ENCODE measurements at places on chromosomes 16 and 17.

GRCh38 chr17:8696426-8696825 is 48.2 kb downstream of the CCDC42 start:
- H3K36me3 ChIP-seq = peaks cover 3% of the 10 kb centered on the region
- peaks cover 3% of the 10 kb centered on the region for H3K4me1 ChIP-seq
- H3K27ac ChIP-seq = no peak overlapping the region
- no peak for DNase-seq
- peaks cover 27% of the 10 kb centered on the region for H3K27me3 ChIP-seq

- peaks cover 17% of the 10 kb centered on the region for H3K36me3 ChIP-seq
- DNase-seq = no peak
- no peak overlapping the region for H3K27ac ChIP-seq
- peaks cover 31% of the 10 kb centered on the region for H3K4me1 ChIP-seq
Measured at GRCh38 chr16:3465911-3466584, 22.6 kb downstream of the NAA60 start.

DNA sequence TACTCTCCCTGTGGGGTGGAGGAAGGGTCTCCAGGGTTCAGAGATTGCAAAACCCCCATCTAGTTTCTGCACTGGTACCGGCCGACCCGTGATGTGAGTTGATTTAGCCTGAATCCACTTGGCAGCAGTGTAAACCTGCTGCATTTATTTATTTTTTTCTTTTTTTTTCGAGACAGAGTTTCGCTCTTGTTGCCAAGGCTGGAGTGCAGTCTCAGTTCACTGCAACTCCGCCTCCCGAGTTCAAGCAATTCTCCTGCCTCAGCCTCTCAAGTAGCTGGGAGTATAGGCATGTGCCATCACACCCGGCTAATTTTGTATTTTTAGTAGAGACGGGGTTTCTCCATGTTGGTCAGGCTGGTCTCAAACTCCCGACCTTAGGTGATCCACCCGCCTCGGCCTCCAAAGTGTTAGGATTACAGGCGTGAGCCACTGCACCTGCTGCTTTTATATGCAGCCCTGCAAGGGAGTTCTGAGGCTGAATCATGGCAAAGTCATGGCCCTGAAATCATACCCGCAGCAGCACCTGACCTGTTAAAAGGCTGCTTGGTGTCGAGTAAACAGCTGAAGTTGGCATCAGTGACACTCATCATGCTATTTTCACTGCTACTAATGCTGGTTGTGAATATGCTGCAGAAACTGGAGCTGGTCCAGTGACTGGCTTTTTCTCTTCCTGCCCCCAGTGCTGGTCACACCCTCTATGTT is 21.4 kb downstream of the DEXI start:
- peak overlapping the region; percentile 45 for H3K27ac ChIP-seq
- no peaks in the 10 kb centered on the region for H3K27me3 ChIP-seq
- H3K4me3 ChIP-seq = no peak overlapping the region

DNA sequence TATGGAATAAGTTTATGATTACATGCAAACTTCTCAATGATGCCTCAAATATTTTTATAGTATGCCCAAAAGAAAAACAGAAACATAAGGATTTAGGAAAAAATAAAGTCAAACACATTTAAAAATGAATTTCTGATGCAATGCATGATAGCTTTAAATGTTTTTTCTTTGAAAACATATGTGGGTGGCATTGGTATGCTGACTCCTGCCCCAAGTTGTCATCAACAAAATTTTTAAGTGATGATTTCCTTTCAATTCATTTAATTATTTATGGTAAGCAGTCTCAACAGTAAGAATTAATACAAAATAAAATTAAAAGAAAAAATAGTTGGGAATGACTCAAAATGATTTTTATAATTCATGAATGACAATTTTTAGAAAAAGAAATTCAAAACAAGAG is 104.9 kb downstream of the CEP112 start:
- no peak for DNase-seq
- H3K4me1 ChIP-seq = no peaks in the 10 kb centered on the region
- H3K27ac ChIP-seq = no peak overlapping the region

DNA sequence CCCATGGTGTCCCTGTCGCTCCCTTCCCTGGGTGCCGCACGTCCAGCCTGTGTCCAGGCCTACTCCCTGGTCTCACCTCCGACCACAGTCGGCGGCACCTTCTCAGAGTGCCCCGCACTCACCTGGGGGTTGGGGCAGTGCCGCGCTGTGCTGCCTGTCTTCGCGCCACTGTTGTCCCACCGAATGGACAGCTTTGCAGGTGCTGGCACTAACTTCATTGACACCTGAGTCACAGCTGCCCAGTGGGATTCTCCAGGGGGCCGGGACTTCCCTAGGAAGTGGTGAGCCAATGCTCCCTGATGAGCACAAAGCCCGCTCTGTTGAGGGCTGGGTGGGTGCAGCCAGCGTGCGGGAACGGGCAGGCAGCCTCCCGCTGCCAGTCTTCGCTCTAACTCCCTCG is 24.3 kb upstream of the DBNDD1 start:
- DNase-seq = no peak
- H3K4me1 ChIP-seq = peaks cover 2% of the 10 kb centered on the region
- H3K36me3 ChIP-seq = no peaks in the 10 kb centered on the region

GRCh38 chr17:15408803-15409202 is 58.6 kb downstream of the CDRT4 start:
- no peaks in the 10 kb centered on the region for H3K36me3 ChIP-seq
- peaks cover 5% of the 10 kb centered on the region for H3K27me3 ChIP-seq
- no peak overlapping the region for H3K4me3 ChIP-seq
- no peak overlapping the region for H3K27ac ChIP-seq
- no peak for DNase-seq

DNA sequence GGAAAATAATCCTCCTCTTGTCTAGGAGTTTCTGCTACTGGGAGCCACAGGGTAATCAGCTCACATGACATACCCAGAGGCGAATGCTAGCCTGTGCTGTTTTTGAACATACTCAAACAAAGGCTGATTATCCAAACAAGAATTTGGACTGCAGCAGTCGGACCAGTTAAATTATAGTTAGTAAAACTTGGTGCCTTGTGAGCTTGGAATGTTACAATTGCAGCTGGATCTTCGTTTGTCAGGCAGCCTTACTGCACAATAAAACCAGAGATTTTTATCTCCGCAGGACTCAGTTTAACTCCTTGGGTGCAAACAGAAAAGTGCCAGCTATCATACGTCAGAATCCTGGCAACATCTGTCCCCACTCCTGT is 163.8 kb upstream of the TBX2 start:
- H3K27ac ChIP-seq = no peak overlapping the region
- no peak for DNase-seq
- no peak overlapping the region for H3K4me3 ChIP-seq
- H3K36me3 ChIP-seq = peaks cover 5% of the 10 kb centered on the region
- H3K27me3 ChIP-seq = no peaks in the 10 kb centered on the region

GRCh38 chr17:3557768-3558583 is at the start of gene TRPV3:
Gene TRPV3 (minus strand): TSS chr17:3557812. CDS start chr17:3554850, 2,962 bp downstream.
- no peaks in the 10 kb centered on the region for H3K27me3 ChIP-seq
- peaks cover 31% of the 10 kb centered on the region for H3K4me1 ChIP-seq
- H3K27ac ChIP-seq = peak within 1 kb of the TSS; percentile 97
- H3K36me3 ChIP-seq = no peaks in the 10 kb centered on the region
- peak within 1 kb of the TSS; percentile 71 for H3K4me3 ChIP-seq

Data from memory B cell (primary cell).